ENCODE measurements at places on chromosomes 1 and 21.

DNA sequence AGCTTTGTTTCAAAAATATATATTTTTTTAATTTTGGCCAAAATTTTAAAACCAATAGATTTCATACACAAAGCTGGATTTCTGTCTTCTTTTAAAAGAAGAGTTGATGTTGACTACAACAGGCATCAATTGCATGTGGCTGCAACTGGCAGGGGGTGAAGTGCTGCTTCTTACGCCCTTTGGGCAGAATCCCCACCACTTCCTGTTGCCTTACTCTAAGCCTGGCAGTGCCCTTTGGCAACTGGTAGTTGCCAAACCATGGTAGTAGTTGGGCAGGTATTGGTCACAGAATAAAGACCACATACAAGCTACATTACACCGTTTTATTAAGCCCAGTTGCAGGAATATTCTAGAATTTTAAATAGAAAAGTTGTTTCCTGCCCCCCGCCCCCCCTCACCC, 17.0 kb downstream of the LAMC2 start:
- no peak for DNase-seq

DNA sequence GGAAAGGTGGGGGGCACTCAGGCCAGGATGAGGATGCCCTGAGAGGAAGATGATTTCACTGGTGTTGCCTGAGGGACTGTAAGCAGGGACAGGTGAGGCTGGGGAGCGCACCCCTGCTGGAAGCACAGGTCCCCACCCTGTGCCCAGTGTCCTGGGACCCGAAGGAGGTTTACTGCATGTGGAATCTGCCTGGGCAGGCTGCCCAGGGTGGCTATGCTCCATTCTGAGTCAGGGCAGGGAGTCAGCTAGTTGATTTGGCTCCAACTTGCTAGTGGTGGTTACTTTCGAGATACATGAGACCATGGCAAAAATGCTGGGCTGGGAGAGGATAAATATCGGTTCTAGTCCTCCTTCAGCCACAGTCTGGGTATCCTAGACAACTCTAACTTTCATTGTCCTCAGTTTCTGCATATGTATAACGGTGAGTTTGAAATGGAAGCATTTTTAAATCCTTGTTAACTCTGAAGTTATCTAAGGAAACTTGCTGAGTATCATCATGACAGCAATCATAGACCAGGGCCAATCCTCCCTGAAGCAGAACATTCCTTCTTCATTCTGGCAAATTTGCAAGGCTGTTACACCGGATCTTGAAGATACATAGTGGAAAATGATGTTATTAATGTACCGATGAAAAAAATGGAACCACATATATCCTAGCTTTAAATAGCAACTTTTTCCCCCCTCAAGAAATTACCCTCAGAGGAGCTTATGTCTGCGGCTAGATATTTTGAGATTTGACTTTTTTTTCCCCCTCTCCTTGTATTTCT, 7.7 kb downstream of the TLR5 start:
- DNase-seq = no peak

DNA sequence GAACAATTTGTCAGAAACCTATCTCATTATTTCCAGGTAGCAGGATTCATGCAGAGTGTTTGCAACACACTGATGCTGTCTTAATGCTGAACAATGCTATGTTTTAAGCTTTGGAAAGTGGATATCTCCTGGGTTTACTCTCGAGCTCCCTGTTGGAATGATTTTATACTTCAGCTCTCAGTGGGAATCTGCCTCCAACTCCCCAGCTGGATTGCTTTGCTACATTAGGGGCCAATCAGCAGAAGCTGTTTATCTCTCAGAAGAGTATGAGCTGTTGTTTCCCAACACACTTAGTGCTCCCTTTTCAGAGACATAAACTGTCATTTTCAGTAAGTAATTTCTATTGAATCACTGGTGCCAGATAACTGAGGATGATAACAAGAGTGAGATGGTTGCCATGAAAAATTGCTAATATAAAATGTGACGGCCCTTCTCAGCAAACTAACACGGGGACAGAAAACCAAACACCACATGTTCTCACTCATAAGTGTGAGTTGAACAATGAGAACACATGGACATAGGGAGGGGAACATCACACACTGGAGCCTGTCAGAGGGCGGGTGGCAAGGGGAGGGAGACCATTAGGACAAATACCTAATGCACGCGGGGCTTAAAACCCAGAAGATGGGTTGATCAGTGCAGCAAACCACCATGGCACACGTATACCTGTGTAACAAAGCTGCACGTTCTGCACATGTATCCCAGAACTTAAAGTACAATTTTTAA, 265.9 kb upstream of the RUNX1 start:
- DNase-seq = no peak

DNA sequence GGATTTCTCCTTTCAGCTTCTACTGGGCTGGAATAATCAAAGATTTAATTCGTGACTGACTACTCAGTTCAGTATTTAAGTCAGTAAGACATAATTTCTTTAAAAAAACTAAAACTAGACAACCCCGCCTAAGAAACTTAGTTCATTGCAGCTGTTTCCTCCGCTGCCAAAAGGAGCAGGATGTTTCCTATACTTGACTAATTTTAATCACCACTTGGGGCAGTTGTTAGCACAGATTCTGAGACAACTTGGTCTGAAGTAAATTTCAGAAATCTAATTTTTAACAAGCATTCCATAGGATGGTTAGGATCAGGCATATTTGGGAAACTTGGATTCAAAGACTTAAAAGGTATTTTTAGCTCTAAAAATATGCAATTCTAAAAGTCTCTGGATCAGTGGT, 34.0 kb downstream of the EPRS1 start:
- DNase-seq = no peak

- no peak for DNase-seq
Measured at GRCh38 chr1:23040509-23040908, 21.2 kb downstream of the KDM1A start.

- no peak for DNase-seq
Measured at GRCh38 chr1:110425612-110426152, 18.2 kb upstream of the LAMTOR5 start.

DNA sequence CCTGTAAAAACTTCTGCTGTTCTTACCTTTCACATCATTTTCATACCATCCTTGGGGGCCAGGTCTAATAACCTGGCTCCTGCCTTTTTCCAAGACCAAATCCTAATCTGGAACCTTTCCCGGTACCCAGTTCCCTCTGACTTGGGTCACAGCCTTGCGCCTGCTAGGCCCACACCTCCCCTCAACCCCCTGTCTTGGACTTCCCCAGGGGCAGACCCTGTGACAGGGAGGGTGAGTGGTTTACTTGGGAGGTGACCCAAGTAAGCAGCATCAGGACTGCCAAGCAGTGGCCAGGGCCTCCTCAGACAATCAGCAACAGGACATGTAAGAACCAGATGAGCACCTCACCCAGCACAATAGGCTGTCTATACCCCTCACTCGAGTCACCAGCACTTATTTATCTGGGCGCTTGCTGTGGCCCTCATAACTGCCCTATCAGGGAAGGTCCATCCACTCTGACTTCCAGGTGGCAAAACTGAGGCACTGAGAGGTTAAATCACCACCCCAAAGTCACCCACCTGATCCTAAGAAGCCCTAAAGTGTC, 124.7 kb downstream of the MATN1 start:
- DNase-seq = no peak

- no peak for DNase-seq
Measured at GRCh38 chr1:154871374-154871773, 1.3 kb upstream of the KCNN3 start.

GRCh38 chr21:32351428-32351827, 41.4 kb downstream of the URB1 start:
- no peak for DNase-seq

DNA sequence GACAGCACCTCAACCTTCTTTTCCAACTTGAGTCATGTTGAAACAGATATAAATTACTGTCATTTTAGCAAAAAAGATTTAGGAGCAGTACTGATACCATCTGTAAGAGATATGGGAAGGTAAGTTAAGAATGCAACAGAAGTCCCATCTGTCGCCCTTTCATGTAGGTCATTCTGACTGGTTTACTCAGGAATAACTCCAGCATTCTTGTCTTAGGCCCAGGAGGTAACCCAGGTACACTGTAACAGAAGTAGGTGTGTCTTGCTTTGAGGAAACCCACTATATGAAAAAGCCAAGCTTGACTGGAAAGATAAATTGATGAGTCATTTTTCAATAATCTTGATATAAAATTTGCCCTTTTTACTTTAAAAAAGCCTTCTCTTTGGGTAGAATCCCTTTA, 35.4 kb downstream of the PGM1 start:
- no peak for DNase-seq

DNA sequence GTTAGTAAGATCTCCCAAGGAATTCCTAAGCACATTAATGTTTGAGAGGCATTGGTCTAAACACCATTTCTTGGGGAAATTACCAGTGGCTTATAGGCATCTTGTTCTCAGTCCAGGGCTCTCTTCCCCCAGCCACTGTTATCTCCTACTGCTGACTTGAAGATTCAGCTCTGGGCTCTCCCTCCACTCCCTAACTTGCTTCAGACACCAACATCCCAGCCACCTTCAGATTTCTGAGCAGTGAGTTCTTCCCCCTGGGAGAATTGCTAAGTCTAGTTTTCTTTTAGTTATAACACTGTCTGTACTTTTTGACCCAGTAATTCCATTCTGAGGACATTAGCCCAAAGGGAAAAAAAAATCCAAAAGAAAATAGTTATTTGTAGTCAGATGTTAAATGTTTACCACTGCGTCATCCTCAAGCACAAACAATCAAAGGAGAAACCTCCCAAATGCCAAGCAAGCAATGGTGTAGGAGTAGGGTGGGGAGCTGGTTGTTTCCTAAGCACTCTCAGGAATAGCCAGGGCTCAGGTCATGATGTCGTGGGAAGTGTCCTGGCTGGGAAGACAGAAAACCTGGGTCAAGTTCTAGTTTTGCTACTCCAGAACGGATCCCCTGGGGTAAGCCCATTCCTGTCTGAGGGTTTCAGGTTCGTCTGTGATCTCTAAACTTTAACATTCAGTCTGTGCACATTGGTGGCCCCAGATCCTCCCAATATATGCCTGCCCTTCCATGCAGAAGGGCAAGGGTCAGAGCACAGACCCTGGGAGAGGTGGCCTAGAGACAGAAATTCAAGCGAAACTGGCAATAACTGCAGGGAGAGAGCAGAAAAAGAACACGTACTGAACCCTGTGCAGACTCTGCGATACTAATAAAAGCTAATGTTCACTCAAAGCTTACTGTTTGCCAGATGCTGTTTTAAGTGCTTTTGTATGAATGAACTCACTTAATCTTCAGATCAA, 191.1 kb upstream of the FGGY start:
- DNase-seq = no peak

GRCh38 chr1:245434280-245434679, 279.5 kb downstream of the KIF26B start:
- DNase-seq = no peak

DNA sequence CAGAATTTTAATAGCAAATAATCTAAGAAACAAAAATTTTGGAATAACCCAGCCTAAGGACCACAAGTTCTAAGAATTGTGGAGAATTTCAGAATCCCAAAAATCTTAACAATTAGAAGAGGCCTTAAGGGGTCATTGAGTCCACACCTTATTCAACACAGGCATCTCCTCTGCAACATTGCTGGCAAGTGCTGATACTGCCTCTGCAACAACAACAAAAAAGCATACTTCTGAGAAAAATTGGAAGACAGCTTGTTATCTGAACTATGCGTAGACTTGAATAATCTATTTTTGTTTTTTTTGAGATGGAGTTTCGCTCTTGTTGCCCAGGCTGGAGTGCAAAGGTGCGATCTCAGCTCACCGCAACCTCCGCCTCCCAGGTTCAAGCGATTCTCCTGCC, 24.0 kb upstream of the SLC2A1 start:
- no peak for DNase-seq

DNA sequence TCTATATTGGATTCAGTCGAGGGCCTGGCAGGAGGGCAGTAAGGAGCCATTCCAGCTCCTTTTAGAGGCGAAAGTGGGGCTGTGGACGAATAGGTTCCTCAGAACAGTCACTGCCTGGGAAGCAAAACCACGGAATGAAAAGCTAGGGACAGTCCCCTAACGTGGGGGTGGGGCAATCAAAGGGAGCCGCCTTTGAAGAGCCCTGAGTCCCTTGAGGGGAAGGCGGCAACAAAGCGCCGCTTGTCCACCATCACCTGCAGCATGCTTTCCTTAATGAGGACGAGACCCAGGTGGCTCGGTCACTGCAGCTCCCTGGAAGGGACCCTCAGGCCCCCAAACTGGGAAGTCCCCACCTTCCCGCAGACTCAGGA, 184.7 kb downstream of the ETS2 start:
- no peak for DNase-seq

Data from central memory CD8-positive, alpha-beta T cell (primary cell).